Activated CD4-positive, alpha-beta memory T cell treated with anti-CD3 and anti-CD28 coated beads for 36 hours (primary cell): ENCODE measurements at places on chromosomes 12 and 14. TPM values are rescaled to one million over a fixed set of nuclear protein-coding genes. Genes with fewer than 3 reads are reported as not detected.

FKBP11 gene
- total RNA-seq = 89.0 TPM

FIGNL2 gene
- total RNA-seq = 0.29 TPM

SLCO1B1 gene
- total RNA-seq = not detected

ADCY4 gene
- 1.6 TPM for total RNA-seq

DNA sequence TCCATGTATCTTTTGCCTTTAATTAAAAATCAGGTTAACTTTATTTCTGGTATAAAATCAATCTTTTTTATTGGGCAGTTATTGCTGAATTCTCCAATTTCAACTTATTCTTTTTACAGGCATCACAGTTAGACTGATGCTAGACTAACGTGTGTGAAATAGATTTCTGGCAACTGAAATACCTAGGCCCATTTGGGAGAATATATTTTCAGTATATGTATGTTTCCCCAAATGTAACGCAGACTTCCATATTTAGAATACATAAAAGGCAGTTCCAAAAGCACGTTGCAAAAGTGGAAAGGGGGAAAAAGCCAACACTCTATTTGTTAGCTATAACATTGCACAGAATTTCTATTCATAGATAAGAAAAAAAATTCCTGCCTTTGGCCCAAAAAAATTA lies 297.0 kb downstream of the ATP23 start:
- H3K4me1 ChIP-seq = no peaks in the 10 kb centered on the region
- H3K27ac ChIP-seq = no peak overlapping the region
- no peak overlapping the region for H3K4me3 ChIP-seq
- no peak for DNase-seq
- peaks cover 10% of the 10 kb centered on the region for H3K27me3 ChIP-seq

GRCh38 chr12:71144682-71145081 lies 13.1 kb downstream of the TSPAN8 start:
- no peaks in the 10 kb centered on the region for H3K36me3 ChIP-seq
- H3K27ac ChIP-seq = no peak overlapping the region
- DNase-seq = no peak
- no peaks in the 10 kb centered on the region for H3K4me1 ChIP-seq
- no peaks in the 10 kb centered on the region for H3K27me3 ChIP-seq
- H3K4me3 ChIP-seq = no peak overlapping the region

DNA sequence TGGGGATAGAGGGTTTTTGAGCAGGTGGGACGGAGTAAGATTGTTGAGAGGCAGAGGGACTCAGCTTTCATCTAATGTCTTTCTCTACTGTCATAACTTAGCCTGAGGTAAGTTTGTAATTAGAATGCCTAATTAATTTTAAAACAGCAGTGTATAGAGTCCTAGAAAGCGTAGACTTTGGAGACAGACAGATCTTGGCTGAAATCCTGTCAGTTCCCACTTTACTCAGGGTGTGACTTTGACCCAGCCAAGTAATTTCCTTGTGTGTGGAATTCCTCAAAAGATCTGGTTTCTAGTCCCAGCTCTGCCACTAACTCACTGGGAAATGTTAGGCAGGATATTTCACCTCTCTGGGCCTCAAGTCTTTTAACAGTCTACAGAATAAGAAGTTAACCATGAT lies 74.3 kb downstream of the SLC25A21 start:
- no peak overlapping the region for H3K4me3 ChIP-seq
- H3K27me3 ChIP-seq = no peaks in the 10 kb centered on the region
- DNase-seq = no peak
- H3K4me1 ChIP-seq = no peaks in the 10 kb centered on the region
- no peak overlapping the region for H3K27ac ChIP-seq

GRCh38 chr12:109631302-109631701 lies 57.7 kb downstream of the MVK start:
- no peak overlapping the region for H3K27ac ChIP-seq
- no peaks in the 10 kb centered on the region for H3K36me3 ChIP-seq
- DNase-seq = no peak
- H3K4me1 ChIP-seq = no peaks in the 10 kb centered on the region
- H3K27me3 ChIP-seq = peaks cover 26% of the 10 kb centered on the region
- H3K4me3 ChIP-seq = no peak overlapping the region
